ENCODE measurements at places on chromosomes 6 and 20. TPM values are rescaled to one million over a fixed set of nuclear protein-coding genes. Genes with fewer than 3 reads are reported as not detected.

TEAD3 gene
- total RNA-seq = 14.4 TPM

LGSN gene
- 0.53 TPM for total RNA-seq

NKAIN4 gene
- total RNA-seq = not detected

TNFRSF6B gene
- total RNA-seq = not detected

WFDC12 gene
- not detected for total RNA-seq

DNA sequence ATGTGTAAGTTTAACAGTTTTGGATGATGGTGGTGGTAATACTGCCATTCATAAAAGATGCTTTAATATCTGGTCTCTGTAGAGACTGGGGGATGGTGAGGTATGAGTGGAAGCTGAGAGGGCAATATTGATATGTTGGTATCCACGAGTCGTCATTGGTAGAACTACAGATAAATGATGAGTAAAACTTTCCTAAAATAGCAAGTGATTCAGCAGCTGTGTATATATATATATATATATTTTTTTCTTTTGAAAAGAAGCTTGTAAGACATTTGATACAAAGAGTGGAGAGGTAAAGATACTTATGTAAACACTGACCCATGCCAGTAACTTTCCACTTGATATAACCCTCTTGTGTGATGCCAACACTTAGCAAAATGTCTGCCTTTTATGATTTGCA lies 41.7 kb upstream of the CITED2 start:
- no peak for DNase-seq
- no peak overlapping the region for H3K4me3 ChIP-seq
- H3K27ac ChIP-seq = no peak overlapping the region
- no peaks in the 10 kb centered on the region for H3K4me1 ChIP-seq
- no peaks in the 10 kb centered on the region for H3K27me3 ChIP-seq

DNA sequence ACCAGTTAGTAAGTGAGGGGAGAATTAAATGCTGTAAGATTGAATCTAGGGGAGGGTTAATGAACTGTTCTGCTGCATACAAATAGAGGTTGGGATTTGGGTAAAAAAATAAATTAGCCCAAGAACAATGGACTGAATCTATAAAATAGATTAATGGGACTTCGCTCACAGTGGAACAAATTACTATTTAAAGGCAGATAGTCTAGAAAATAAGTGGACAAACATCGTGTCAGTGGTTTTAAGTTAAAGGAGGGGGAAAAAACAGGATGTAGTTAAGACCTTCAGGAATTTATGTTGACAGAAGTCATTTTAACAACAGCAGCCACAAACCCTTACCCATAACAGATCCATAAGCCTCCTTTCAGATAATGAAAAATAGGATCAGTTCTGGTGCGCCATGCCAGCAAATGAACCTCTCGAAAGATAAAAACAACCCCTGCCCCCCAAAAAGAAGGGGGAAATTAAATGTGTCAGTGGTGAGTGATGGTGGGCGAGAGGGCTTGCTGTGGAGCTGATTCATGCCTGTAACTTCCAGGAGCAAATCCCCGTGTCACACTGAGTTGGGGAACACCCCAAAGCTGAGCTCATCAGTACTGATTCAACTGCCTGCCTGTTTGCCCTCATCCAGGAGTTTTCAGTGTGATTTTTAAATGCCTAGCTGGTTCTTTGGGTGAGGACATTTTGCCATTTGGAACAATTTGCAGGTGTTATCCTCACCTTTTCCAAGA lies 86.8 kb downstream of the PPP1R14C start:
- no peaks in the 10 kb centered on the region for H3K36me3 ChIP-seq
- peaks cover 12% of the 10 kb centered on the region for H3K27me3 ChIP-seq
- H3K4me1 ChIP-seq = no peaks in the 10 kb centered on the region
- no peak for DNase-seq
- no peak overlapping the region for H3K27ac ChIP-seq

DNA sequence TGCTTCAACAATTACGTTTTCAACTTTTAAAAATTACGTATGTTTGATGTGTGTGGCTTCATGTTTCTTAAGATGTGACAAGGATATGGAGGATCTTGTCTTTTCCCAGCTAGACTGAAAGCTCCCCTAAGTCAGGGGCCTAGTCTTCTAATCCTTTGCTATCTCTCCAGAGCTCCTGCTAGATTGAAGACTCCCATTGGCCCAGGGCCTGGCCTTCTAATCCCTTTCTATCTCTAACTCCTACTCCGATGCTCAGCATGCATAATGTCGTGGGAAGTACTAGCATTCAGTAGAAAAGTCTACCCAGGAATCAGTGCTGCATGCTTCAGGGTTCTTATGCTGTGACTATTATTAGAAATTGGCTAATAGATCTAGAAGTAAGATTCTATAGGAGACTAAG lies 144.8 kb upstream of the SUPT3H start:
- H3K36me3 ChIP-seq = no peaks in the 10 kb centered on the region
- peaks cover 1% of the 10 kb centered on the region for H3K27me3 ChIP-seq
- no peak for DNase-seq

DNA sequence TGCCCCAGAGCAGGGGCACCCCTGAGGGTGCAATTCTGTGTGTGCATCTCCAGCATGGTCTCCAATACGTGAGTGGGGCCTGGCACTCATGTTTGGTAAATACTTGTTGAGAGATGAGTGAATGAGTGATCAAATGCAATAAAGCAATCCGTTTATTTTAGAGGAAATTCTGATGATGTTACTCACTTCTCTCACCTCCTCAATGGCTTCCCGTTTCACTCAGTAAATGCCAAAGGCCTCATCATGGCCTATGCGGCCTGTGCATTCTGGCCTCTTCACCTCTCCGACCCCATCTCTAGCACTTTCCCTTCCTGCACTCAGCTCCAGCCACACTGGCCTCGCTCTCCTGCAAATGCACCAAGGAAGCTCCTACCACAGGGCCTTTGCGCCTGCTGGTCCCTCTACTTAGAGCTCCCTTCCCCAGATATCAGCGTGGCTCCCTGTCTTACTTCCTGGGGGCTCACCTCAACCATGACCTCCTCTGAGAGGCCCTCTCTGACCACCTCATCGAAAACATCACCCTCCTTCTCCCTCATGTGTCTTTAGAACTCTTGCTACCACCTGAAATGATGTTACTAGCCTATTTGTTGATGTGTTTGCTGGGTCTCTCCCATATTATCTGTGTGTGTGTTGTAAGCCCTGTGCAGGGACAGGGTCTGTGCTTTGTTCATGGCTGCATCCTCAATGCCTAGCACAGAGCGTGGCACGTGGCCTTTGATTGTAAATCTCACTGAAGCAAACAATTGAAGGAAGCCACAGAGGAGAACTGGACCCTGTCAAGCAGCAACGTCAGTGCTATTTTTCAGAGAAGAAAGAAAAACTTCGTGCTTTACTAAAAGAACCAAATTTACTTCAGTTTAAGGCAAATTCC lies 42.6 kb downstream of the RAB44 start:
- H3K4me3 ChIP-seq = no peak overlapping the region
- H3K27ac ChIP-seq = no peak overlapping the region
- H3K27me3 ChIP-seq = peaks cover 87% of the 10 kb centered on the region
- DNase-seq = no peak
- no peaks in the 10 kb centered on the region for H3K36me3 ChIP-seq
- no peaks in the 10 kb centered on the region for H3K4me1 ChIP-seq

GRCh38 chr20:23645575-23645974 lies 7.8 kb upstream of the CST3 start:
- no peaks in the 10 kb centered on the region for H3K27me3 ChIP-seq
- DNase-seq = no peak
- no peaks in the 10 kb centered on the region for H3K36me3 ChIP-seq
- peaks cover 47% of the 10 kb centered on the region for H3K4me1 ChIP-seq

DNA sequence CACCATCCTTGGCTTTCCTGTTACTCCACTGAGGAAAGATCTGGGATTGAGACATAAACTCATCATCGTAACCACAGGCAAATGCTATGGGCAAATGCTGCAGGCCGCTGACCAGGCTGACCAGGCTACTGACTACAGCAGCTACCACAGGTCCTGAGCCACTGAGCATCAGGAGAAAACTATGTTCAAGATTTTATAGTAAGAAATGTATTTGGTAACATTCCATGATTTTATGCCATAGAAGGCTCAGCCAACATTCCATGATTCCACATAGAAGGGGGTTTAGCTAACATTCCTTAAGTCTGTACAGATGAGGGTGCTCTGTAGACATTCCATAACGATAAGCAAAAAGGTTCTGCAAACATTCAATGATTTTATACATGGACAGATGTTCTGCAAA lies 16.1 kb upstream of the B4GALT5 start:
- no peak overlapping the region for H3K27ac ChIP-seq
- no peak for DNase-seq

GRCh38 chr6:7268816-7269555 lies 44.0 kb downstream of the SSR1 start:
- H3K4me3 ChIP-seq = no peak overlapping the region
- H3K4me1 ChIP-seq = peaks cover 53% of the 10 kb centered on the region
- no peak for DNase-seq
- H3K27ac ChIP-seq = no peak overlapping the region
- no peaks in the 10 kb centered on the region for H3K27me3 ChIP-seq
- no peaks in the 10 kb centered on the region for H3K36me3 ChIP-seq

- H3K27ac ChIP-seq = no peak overlapping the region
- no peak for DNase-seq
- H3K4me1 ChIP-seq = no peaks in the 10 kb centered on the region
- H3K4me3 ChIP-seq = no peak overlapping the region
Observed at GRCh38 chr6:160791981-160792418, 90.0 kb downstream of the PLG start.

DNA sequence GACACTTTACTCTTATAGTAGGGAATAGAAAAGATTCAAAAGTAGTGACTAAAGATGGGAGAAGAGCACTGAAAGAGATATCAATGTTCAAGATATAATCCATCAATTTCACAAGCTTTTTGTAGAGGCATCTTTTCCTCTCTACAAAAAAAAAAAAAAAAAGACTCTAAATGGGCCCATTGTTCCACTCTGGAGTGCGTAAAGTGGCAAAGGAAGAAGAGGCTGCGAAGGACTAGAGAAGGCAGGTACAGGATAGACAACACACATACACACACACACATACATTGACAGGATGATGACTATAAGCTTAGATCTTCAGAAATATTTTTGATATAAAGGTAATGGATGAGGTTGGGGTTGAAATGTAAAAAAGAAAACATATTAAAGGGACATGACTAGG lies 157.6 kb downstream of the HIVEP2 start:
- H3K27ac ChIP-seq = no peak overlapping the region
- H3K36me3 ChIP-seq = no peaks in the 10 kb centered on the region
- H3K4me1 ChIP-seq = peaks cover 10% of the 10 kb centered on the region
- H3K4me3 ChIP-seq = no peak overlapping the region

DNA sequence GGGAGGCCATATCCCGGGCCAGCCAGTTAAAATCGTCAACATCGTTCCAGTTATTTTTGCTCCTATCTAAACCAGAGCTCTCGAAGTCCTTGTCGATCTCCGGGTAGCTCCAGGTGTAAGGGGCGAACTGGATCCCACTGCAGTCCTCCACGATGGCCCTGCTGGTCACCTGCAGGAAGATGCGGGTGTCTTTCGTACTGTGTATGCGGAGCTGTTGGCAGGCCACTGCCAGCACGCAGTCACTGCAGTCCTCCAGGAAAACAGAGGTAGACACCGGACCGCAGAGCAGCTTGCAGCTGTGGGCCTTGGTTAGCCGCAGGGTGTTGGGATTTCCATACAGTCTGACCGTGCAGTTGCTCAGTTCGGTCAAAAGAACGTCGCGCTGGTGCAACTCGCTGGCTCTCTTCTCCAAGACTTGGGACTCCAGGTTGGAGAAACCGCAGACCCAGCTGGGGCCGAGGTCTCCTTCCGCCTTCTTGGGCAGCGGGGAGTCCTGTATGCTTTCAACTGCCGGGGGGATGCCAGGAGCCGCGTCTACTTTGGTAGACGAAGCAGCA lies 742 bp downstream of the TBCC start:
- H3K4me1 ChIP-seq = peaks cover 48% of the 10 kb centered on the region

DNA sequence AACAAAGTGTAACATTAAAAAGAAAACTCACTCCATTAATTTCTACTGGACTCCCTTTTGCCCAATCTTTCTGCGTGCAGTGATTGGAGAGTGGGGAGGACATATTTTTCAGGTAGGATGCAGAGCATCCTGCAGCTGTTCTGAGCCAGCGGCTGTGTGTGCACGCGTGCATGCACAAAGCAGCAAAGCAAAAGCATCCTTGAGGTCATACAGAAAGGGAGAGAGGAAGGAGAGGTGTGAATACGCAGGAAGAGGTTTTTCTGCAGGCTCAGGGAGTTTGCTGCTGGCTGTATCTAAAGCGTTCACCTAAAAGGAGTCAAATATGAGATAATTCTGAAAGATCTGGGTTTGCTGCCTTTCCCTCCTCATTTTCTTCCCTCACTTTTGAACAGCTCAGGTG lies 108.4 kb downstream of the HUS1B start:
- no peaks in the 10 kb centered on the region for H3K27me3 ChIP-seq
- no peak overlapping the region for H3K27ac ChIP-seq
- 0 out of 3 replicates have a peak, but pooled peaks cover under 1% of the 10 kb centered on the region for H3K36me3 ChIP-seq
- DNase-seq = no peak
- H3K4me3 ChIP-seq = no peak overlapping the region
- H3K4me1 ChIP-seq = no peaks in the 10 kb centered on the region

GRCh38 chr6:168217216-168217879 lies 102.2 kb downstream of the DACT2 start:
- peaks cover 77% of the 10 kb centered on the region for H3K27me3 ChIP-seq
- H3K4me1 ChIP-seq = no peaks in the 10 kb centered on the region
- H3K4me3 ChIP-seq = no peak overlapping the region

DNA sequence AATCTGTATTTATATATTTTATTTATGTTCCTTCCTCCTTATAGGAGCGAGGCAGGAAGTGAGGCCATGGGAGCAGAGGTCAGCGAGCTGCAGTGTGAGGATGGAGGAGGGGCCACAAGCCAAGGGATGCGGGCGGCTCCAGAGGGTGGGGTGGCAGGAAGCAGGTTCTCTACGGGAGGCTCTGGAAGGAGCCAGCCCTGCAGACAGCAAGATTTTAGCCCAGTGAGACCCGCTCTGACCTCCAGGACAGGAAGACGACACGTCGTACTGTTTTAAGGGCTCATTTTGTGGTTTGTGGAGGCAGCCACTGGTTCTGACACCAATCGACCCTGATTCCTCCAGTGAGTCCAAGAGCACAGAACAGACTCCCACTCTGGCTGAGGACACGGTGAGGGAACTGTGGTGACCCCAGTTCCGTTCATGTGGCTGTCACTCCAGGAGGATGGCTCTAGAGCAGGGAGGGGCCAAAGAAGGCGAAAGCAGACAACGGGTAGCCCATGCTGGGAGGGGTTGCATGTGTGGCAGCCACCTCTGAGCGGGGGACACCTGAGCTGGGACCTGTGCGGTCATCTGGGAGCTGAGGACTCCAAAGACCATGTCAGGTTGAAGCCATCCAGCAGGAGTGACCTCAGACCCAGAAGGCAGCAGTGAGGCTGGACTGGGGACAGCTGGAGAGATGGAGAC lies 100.1 kb upstream of the BHLHE23 start:
- peaks cover 5% of the 10 kb centered on the region for H3K4me1 ChIP-seq
- no peak for DNase-seq
- H3K4me3 ChIP-seq = no peak overlapping the region
- no peak overlapping the region for H3K27ac ChIP-seq
- peaks cover 9% of the 10 kb centered on the region for H3K27me3 ChIP-seq

DNA sequence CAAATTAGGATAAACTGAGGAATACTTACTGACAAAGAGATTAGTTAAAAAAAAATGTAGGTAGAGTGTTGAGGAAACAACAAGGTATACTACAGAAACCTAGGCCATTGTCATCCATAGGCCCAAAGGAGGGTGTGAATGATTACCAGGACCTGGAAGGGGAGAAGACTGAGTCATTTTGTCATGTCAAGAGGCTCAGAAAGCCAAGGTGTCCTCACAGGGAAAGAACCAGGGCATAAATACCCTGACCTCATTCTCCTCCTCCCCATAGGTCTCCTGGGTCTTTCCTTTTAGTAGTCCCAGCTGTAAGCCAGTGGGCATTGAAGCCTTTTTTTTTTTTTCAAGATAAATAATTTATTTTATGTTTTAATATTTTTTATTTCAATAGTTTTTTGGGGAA lies 582.1 kb upstream of the JAG1 start:
- no peak for DNase-seq
- H3K27me3 ChIP-seq = no peaks in the 10 kb centered on the region
- H3K4me1 ChIP-seq = no peaks in the 10 kb centered on the region
- no peaks in the 10 kb centered on the region for H3K36me3 ChIP-seq
- H3K4me3 ChIP-seq = no peak overlapping the region

All from HepG2 (cell line).